Activated CD4-positive, CD25-positive, alpha-beta regulatory T cell treated with anti-CD3 and anti-CD28 coated beads, Interleukin-2, amount 50 U/mL, for 16 hours (primary cell): ENCODE measurements at places on chromosomes 5 and 9.
A peak's percentile ranks its signal among the peaks of the same experiment; 100 is the strongest.

GRCh38 chr9:97982683-97983588, at the start of gene ANP32B:
ANP32B (plus strand) TSS chr9:97983341; CDS start chr9:97983556, 215 bp downstream.
- DNase-seq, result peak; percentile 86

- no peak for DNase-seq
Measured at GRCh38 chr9:109925799-109926198, 145.8 kb downstream of the PALM2AKAP2 start.

DNA sequence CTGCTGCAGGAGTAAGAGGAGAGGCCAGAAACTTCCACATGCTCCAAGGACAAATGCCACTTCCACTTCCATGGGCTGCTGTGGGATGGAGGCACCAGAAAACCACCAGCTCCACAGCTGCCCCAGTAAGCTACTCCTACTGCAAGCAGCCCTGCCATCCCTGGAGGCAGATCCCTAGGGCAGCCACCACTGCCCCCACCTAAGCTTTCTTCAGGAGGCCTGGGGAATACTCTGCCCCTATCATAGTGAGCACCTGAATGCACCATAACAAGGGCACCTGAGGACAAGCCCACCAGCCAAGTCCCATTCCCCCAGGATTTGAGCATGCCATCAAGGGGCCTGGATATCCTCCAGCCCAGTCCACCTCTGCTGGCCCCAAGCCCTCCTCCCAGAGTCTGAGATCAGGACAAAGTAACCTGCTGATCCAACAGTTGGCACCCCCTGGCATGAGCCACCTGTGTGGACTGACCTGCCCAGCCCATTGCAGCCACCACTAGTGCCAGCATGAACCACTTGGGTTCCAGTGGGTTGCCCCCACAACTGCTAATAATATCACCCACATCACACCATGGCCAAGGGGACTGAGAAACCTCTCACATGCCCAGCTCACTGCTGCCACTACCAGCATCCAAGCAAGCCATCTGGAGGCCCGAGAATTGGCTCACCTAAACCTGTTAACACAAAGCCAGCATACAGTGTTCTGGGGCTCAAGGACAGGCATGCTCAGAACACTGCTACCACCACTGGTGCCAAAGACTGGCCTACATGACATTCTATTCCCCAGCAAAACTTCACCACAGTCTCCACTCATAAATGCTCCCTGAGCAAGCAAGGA, 480.1 kb downstream of the CDH12 start:
- DNase-seq, result no peak

GRCh38 chr9:34086864-34087263, 38.2 kb upstream of the UBAP2 start:
- DNase-seq, result no peak

- no peak for DNase-seq
Measured at GRCh38 chr9:9919174-9919775, 693.5 kb downstream of the PTPRD start.

DNA sequence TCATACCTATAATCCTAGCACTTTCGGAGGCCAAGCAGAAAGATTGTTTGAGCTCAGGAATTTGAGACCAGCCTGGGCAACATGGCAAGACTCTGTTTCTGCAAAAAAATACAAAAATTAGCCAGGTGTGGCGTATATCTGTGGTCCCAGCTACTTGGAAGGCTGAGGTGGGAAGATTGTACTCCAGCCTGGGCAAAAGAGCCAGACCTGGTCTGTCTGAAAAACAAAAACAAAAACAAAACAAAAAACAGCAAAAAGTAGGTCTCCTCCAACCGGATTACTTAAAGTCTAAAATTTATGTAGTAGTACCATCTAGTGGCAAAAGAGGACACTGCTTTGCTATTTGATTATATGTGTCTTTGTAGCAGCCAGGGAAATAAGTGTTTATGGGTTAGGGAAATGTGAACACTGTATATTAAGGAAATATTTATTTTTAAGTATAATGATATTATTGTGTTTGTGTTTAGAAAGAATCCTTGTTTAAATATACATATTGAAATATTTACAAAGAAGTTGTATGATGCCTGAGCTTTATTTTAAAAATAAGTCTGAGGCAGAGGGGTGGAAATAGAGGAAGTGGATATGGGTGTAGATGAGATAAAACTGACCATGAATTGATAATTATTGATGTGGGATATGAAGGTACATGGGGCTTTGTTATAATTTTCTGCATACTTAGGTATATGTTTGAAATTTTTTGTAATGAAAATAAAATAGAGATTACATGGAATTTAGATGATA, 20.0 kb downstream of the APC start:
- DNase-seq, result no peak

DNA sequence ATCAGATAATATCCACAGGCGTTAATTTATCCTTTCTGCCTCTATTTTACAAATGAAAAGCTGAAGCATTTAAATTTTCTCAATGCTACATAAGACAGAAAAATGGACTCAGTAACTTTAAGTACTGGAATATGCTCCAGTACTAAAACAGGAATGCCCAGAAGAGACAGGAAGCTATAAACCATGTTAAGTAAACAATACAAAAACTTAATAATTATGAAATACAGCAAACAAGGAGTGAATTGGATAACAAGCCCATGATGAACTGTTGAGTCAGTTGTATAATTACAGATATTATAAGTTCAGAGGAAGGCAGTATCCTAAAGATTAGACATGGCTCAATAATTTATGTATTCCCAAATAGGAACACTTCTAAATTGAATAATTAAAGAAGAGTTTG, 148.5 kb downstream of the CHSY3 start:
- no peak for DNase-seq

DNA sequence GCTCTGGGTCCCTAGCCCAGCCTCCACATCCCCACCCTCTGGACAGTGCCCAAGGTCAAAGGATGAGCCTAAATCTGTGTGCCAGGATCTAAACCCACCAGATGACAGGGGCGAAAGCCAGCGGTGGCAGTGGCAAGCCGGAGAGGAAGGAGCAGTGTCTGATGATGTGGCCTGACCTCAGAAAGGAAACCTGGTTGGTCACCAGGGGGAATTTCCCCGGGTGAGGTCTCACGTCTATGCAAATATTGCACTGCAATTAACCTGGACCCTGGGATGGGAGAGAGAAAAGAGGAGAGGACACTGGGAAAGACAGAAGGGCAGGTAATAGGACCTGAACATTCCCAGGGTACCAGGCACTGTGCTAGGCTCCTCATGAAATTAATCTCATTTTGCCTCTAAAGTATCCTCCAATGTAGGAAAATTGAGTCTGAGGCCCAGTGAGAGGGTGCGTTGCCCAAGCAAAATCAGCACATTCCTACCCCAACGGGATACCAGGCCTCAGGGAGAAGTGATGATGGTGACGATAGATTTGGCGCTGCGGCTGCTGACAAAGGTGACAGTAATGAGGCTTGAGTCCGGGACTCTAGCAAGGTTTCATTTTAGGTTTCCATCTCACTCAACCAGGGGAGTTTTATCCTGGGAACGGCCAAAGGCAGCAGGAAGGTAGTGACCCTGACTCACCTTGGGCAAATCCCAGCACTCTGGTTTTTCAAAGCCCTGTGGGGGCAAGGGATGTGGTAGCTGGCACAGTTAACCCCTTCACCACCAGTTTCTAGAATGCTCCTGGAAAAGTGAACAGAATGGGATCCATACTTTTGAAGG, 13.4 kb upstream of the TNIP1 start:
- peak; percentile 29 for DNase-seq

DNA sequence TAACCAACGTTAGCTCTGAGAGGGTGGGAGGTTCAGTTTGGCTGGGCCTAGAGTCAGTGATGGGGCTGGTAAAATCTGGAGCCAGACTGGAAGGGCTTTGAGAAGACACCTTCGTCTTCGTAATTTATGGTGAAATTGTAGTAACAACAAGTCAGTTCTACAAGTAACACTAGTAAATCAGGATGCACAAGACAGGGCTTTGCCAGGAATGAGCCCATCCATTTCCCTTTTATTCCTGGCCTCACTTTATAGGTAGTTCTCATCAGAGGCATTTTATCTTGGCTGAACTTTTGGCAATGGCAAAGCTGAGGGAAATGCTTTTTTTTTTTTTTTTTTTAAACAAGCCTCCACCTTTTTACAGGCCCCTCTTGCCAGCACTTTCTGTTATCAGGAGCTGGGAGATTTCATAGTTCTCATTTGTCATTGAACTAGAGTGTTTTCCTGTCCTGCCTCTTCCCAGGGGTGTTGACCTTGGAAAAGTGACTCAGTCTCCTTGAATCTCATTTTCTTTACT, 110.5 kb upstream of the KLF4 start:
- DNase-seq, result no peak

DNA sequence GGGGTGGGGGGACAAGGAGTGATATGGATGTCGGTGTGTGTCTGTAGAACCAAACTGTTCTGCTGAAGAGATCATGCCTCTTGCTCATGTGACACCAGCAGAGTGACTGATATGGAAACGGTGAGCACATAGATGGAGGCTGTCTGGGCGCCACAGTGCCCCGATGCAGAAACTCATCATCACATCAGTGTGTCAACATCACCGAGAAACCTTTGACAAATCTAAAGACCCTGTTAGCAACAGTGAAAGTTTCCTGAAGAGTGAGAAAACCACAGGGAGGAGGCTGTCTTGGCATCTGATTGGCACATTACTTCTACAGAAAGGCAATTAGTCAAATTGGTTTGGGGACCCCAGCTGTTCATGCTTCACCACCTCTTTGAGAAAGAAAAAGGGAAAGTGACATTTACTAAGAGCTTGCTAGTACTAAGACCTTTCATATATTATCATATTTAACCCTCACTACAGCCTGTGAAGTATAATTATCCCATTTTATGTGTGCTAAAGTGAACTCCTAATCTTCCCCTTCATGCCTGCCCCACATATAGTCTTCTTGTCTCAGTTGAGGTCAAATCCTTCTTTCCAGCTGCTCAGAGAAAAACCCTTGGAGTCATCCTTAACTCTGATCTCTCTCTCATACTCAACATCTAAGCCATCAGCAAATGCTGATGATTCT, 25.6 kb downstream of the CSF2 start:
- no peak for DNase-seq

DNA sequence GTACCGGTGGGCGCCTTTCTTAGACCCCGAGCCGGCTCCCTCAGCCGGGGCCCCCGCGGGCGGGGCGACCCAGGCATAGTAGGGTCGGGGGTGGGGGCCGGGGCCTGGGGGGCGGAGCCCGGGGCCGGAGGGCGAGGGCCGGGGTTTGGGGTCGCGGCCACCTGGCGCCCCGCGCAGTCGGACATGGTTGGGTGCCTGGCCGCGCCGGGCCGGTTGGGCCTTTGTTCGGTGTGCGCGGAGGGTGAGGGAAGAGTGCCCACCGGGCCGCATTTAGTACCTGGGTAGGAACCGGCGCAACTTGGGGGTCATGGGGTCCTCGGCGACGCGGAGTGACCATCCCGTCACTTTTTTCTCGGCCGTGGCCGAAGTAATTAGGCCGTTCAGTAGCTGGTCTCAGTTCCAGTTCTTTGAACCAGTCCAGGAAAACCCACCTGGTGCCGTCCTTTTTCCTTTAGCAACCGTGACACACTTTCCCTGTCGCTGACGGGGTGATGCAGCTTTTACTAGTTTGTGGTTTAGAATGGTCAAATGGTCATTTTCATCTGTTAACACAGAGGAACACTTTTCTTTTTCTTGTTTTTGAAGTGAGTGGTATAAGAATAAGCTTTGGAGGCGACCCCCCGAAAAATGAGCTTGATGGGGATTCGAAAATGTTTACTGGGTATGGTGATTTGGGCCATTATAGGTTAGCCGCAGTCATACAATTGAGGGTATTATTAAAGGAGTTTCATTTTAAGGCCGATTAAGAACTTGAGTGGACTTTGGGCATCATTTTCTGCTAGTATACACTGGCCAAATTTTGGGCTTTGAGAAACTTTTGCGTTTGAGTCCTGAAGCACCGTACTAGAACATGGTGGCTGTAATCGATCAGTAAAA, 589 bp downstream of the CKS2 start:
- DNase-seq, result no peak

GRCh38 chr9:128048663-128049062, 18.5 kb downstream of the NAIF1 start:
- no peak for DNase-seq

- no peak for DNase-seq
Measured at GRCh38 chr5:127216898-127217675, 73.5 kb upstream of the MEGF10 start.

- DNase-seq, result no peak
Measured at GRCh38 chr5:178392386-178392785, 159.8 kb upstream of the PHYKPL start.

GRCh38 chr9:19493876-19494275, 85.1 kb downstream of the ACER2 start:
- no peak for DNase-seq

DNA sequence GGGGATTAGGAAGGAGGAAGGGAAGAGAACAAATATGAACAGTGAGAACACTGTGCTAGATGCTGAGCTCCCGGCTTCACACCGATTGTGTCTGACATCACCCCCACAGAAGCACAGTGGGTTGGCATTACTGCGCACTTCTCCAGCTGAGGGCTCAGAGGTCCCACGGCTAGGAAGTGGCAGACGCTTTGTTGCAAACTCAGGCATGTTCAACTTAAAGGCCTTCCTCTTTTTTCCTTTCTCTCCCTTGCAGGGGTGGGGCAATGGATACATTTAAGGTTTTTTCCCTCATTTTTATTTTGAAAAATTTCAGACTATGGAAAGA, 15.5 kb upstream of the SHB start:
- no peak for DNase-seq

GRCh38 chr9:77816641-77817341, 168.7 kb upstream of the GNA14 start:
- DNase-seq, result no peak

- no peak for DNase-seq
Measured at GRCh38 chr9:108634672-108635462, 220.9 kb downstream of the ACTL7B start.

GRCh38 chr9:95762322-95762721, 113.2 kb upstream of the ERCC6L2 start:
- no peak for DNase-seq

GRCh38 chr5:116137544-116138378, 52.9 kb downstream of the COMMD10 start:
- DNase-seq, result no peak

DNA sequence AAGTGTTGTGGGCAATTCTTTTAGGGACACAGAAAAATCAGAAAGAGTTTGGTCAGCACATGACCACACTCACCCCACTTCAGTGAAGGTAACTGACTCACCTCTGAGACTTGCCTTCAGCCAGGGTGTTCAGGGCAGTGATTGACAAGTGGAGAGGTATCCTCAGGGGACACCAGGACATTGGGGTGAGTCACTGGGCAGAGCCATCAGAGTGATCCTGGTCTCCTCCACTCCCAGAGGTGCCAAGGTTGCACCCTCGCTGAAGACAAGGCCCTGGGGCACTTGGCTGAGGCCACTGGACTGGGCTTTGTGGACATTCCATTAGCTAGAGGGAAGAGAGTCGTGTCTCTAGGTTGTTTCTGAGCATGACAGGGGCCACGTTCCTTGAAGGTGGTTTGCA, 113.4 kb downstream of the GADD45G start:
- DNase-seq, result no peak

GRCh38 chr9:133437753-133438531, 15.8 kb downstream of the ADAMTS13 start:
- DNase-seq, result no peak

- DNase-seq, result no peak
Measured at GRCh38 chr5:87434461-87434860, 21.7 kb upstream of the CCNH start.

DNA sequence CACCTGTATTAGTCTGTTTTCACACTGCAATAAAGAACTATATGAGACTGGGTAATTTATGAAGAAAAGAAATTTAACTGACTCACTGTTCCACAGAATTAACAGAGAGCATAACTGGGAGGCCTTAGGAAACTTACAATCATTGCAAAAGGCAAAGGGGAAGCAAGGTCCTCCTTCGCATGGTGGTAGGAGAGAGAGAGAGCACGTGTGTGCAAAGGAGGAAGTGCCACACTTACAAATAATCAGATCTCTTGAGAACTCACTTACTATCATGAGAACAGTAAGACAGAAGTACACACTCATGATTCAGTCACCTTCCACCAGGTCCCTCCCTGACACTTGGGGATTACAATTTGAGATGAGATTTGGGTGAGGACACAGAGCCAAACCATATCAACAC, 258.7 kb downstream of the TRIM32 start:
- DNase-seq, result no peak
